ENCODE measurements at places on chromosomes 1 and 21. TPM values are rescaled to one million over a fixed set of nuclear protein-coding genes. Genes with fewer than 3 reads are reported as not detected.

CHAF1B gene
- 7.7 TPM for total RNA-seq

LCE1C gene
- not detected for total RNA-seq

KCNK1 gene
- 0.22 TPM for total RNA-seq

PCNX2 gene
- total RNA-seq: 25.4 TPM

ATP5IF1 gene
- 93.9 TPM for total RNA-seq

AKR7A2 gene
- total RNA-seq: 69.4 TPM

CASZ1 gene
- total RNA-seq: 0.14 TPM

Data from placental pericyte (primary cell).